ENCODE measurements at places on chromosomes 3 and 15. TPM values are rescaled to one million over a fixed set of nuclear protein-coding genes. Genes with fewer than 3 reads are reported as not detected.

- DNase-seq, result no peak
Observed at GRCh38 chr15:77529394-77530159, 103.1 kb downstream of the LINGO1 start.

DNA sequence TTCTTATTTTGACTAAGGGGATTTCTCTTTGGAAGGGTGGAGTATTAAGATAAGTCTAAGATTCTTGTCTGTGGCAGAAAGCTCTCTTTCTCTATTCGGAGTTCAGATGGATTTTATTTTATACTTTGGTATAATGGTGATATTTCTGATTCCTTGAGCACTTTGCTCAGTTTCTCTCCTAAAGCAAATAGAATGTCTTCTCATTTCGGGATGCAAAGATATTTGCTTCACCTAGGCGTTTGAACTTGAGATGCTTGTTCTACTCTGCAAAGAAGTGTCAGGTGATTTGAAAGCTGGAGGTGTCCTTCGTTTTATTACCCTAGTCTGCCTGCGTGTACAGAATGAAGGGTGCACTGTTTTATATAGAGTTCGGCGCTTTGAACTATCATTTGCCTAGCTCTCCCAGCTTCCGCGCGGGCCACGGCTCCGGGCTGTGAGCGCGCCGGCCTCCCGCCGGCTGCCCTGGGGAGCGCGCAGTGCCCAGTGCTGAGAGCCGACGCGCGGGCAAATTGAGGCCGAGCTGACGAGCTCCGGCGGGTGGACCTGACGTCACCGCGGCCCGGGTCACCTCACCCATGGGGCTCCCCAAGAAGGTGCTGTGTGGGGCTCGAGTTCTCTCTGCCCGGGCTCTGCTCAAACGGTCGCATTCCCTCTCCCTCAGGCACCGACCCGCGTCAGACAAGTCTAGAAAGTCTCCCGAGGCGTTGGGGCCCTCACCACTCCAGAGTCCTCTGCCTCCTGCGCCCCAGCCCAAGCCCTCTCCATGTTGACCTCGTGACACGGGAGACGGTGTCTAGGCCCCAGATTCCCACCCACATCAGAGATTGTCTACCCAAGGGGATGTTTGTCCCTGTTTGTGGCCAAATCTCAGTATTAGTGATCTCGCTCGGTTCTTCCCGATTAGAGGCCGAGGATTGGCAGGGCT, 7.5 kb downstream of the SOX2 start:
- no peak for DNase-seq

DNA sequence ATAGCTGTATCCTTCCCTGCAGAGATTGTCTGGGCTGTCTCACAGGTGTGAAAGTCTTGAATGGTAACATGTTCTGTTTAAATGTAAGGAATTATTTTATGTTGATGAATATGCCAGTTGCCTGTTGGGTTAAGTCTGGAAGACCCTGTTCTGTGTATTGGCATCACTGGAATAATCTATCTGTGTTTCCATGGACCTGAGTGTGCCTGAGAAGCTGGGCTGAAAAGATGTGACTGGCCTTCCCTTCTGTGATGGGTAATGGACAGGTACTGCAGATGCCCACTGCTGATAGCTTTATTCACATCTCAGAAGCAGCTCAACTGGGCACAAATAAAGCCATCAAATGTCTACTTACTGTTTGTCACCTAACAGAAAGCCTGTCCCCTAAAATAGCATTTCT, 196.3 kb downstream of the FNDC3B start:
- no peak for DNase-seq

The KNG1 gene
- not detected for total RNA-seq

The CACNA2D2 gene
- 2.5 TPM for total RNA-seq

The STAC gene
- total RNA-seq, result 3.9 TPM

The SLC25A36 gene
- total RNA-seq, result 56.0 TPM

Data from vagina (tissue), 2 donors.